ENCODE measurements at places on chromosomes 4 and X.

DNA sequence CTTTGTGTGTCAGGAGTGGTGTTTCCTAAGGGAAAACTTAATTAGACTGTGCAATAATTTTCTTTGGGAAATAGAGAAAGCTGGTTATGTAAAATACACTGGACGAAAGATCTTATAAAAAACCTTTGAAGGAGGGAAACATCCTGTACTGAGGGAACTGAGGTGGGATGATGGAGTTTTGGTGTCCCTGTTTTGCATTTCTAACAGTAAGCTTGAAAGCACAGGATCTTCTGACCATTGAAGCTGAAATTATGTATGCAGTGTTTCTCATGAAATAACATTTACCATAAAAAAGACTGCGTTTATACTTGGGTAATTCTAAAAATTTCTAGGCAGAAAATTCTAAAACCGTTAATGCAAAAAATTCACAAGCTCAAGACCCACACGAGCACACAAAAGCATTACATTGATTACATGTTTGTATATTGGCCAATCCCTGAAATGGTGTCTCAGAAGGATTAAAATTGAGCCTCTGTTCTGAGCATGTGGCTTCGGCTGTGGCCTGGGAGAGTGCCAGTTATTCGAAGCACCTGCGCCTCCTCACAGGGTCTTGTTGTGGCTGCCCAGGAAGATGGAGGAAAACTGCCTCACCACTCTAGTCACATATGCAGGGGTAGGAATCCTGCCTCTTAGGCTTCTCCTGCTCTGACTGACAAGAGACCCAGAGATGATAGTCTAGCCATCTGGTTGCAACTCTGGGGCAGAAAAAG is 49.5 kb downstream of the JADE3 start:
- DNase-seq: no peak

- DNase-seq: no peak
Measured at GRCh38 chr4:1053080-1053661, 41.7 kb downstream of the FGFRL1 start.

GRCh38 chr4:45350438-45350837 is 624.1 kb upstream of the GNPDA2 start:
- DNase-seq: no peak

- DNase-seq: no peak
Measured at GRCh38 chr4:34039766-34040165, 2204.5 kb downstream of the ARAP2 start.

DNA sequence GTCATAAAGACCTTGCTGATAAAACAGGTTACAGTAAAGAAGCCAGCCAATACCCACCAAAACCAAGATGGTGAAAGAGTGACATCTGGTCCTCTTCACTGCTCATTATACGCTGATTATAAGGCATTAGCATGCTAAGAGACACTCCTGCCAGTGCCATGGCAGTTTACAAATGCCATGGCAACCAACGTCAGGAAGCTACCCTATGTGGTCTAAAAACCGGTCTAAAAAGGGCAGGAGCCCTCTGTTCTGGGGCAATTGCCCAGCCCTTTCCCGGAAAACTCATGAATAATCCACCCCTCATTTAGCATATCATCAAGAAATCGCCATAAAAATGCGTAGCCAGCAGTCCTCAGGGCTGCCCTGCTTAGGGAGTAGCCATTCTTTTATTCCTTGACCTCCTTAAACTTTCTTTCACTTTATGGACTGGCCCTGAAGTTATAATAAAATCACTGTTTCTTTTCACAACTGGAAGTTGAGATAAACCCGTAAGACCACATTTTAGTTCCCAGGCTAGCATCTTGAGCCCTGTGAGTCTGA is 260.5 kb upstream of the FAT1 start:
- DNase-seq: no peak

DNA sequence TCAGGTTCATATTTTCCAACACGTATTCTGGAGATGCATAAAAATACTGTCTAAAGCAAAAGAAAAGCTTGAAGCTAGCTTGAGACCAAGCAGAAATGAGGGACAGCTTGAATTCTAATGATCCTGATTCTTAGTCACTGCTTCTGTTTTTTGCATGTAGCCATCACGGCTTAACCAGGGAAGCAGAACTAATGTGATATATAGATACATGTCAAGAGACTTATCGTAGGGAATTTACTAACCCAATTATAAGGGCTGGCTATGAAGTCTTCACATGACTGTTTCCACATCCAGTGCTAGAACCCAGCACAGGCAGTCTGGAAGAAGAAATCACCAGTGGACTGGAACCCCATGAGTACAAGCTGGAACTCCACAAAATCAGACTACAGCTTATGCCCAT is 85.2 kb upstream of the SLIT2 start:
- DNase-seq: no peak

- DNase-seq: no peak
Measured at GRCh38 chrX:108131471-108131870, 39.9 kb downstream of the ATG4A start.

GRCh38 chrX:101408532-101408841 is 465 bp downstream of the HNRNPH2 start:
- no peak for DNase-seq

DNA sequence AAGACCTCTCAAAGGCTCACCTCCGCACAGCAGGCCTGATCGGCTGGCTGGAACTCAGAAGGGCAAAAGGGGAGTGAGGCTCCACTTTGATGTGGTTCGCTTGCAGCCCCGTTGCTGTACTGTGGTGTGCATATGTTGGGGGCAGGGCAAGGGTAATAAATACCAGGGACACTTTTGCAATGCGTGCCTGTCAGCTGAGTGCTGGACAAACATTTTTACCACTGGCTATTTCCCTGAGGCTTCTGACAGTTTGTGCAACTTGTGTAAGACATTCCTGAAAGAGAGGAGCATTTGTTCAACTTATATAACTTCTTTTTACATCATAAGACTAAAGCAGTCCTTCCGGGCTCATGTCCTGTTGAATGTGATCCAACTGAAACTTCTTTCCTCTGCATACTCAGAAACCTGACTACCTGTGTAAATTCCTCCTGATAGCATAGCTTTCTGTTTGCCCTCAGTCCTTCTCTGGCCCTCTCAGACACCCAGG is 82.3 kb downstream of the SPRY1 start:
- no peak for DNase-seq

- DNase-seq: no peak
Measured at GRCh38 chrX:13474164-13474516, 95.3 kb upstream of the EGFL6 start.

DNA sequence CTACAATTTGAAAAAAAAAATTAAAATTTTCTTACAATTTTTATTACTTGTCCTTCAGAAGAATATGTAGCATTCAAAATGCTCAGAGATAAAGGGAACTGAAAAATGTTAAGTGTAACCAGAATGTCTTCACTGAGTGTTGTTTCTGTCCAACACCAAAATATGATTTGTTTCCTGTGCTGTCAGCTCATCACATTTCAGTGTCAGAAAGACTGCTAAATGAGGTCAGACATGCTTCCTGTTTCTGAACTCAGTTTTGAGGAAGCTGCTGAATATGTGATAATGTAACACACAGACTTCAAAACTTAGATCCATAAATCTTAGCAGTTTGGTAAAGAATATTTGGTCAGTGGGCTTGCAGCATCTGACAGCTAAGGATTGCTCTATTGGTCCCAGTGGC is 1849.7 kb downstream of the PCDH7 start:
- DNase-seq: no peak

- no peak for DNase-seq
Measured at GRCh38 chr4:41882625-41883347, 52.4 kb upstream of the TMEM33 start.

DNA sequence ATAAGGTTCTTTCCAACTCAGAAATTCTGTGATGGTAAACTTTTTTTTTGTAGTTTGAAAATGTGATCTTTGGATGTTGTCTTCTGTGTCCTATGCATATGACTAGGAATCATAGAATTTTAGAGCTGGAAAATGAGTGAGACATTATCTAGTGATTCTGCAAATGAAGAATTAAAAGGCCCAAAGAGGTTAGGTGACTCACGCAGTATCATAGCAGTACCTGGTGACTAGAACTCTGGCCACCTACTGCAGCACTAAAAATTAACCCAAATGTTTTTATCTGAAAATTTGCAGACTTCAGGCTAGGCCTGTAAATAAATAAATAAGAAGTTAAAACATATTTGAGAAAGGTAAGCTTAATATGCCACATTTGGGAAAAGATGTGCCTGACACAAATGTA is 52.8 kb downstream of the NFKB1 start:
- DNase-seq: no peak

GRCh38 chr4:183354219-183354618 is 32.0 kb upstream of the CLDN24 start:
- no peak for DNase-seq

DNA sequence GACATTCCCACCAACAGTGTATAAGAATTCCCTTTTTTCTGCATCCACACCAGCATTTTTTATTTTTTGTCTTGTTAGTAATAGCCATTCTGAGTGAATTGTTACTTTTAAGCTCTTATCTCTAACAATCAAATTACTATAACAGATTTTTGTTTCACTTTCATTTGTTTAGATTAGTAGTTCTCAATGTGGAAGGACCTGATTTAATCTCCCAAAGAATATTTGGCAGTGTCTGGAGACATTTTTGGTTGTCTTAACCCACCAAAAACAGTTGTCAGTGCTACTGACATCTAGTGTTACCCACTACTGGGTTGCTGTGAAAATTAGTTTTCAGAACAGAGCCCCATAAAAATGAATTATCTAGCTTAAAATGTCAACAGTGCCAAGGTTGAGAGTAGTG is 37.9 kb downstream of the RUFY3 start:
- no peak for DNase-seq

GRCh38 chrX:19867411-19867732 is 20.0 kb downstream of the SH3KBP1 start:
- DNase-seq: no peak

DNA sequence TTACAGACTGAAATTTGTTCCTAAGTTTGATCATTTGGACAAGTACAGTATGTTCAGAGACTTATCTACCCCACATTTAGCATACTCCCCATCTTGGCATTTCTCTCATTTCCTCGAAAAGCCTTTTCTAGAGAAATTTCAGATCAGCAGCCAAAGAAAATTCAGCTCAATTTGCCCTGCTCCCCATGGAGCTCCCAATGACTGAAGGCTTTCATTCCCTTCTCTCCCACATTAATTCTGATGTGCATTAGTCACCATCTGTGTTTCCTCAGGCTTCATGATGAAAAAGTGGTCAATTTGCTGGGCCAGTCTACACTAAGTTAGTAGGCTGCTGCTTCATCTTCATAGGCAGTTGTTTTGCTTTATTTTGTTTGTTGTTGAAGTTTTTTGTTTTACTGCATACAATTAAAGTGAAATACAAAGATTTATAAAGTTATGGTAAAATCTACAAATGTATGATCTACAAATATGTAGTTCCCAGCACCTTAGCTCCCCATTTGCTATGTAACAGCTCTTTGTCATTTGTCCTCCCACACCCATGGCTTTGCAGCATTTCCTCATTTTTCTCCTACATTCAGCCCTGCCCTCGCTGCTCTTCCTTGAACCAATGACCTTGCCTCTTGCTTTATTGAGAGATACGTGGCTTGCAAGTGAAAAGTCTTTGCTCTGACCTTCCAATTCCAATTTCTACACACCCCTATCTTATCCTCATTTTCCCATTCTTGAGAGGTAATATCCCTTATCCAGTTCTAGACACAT is 193.9 kb downstream of the ANAPC10 start:
- no peak for DNase-seq

DNA sequence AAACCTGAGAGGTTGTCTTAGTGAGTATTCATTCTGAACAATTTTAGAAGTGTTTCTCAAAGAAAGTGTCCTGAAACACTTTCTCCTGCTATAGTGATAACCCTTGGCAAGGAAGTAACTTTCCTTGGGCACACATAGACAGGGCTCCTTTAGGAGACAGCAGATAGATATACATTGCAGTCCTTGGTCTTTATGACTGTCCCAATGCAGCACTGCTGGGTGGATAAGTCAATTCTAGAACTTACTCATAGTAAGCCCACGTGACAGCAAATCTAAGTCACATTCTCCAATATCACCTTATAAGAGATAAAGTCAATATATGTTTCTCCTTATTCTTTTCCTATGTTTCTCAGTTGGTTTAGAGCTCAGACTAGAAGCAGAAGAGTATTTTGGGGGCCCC is 46.7 kb downstream of the GPRASP3 start:
- no peak for DNase-seq

DNA sequence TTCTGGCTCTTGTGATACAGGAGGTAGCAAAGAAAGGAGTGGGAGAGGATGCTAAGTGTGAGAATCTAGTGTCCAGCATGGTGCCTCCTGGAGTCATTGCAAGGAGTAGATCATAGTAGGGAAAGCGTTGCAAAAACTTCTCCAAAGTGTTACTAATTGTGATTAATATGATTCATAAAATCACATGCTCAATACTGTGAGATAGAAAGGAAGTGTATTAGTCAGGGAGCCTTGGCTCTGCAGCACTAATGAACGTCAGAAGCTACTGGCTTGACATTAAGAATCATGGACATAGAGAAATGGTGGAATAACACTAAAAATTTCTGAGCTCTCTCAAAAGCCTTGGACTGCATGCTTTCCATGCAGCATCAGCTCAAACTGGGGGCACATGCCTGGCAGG is 299.1 kb downstream of the EVC2 start:
- DNase-seq: no peak

GRCh38 chr4:115844180-115844579 is 730.8 kb upstream of the NDST4 start:
- DNase-seq: no peak

GRCh38 chrX:37653397-37654085 is 32.0 kb upstream of the XK start:
- no peak for DNase-seq

DNA sequence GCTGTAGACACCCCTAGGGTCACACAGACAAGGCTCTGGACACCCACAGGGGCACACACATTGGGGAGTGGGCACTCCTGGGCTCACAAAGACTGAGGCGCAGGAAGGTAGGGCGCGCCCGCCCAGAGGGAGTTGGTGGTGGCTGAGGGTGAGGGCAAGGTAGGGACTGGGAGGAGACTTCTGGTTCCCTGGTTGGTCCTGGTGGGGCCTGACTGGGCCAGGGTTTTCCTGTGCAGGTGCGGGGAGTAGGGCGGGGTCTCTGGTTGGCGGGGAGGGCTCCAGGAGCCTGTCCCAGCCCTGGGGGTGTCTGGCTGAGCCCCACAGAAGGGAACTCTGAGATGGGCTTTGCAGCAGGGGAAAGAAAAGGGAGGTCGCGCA is 6.7 kb upstream of the WAS start:
- no peak for DNase-seq

GRCh38 chr4:101355246-101355645 is 7.9 kb upstream of the PPP3CA start:
- DNase-seq: no peak

DNA sequence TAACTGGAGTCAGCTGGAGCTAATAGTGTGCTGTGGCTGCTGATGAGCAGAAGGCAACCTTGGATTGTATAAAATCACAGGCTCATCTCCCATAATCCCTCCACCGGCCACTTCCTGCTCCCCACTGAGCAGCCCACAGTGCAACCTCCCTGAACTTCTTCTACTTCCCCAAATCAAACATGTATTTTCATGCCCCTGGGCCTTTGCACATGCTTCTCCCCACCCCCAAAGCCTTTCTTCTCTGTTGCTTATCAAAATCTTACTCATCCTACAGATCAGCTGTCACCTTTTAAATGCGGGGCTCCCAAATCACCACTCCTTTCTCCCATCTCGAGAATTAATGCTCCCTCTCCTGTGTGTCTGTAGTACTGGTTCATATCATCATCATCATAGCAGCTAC is 35.8 kb downstream of the RHOH start:
- no peak for DNase-seq

Measured in esophagus squamous epithelium (tissue), 5 donors.